Mucosa of descending colon (tissue), 3 donors: ENCODE measurements at places on chromosomes 6 and 20. TPM values are rescaled to one million over a fixed set of nuclear protein-coding genes. Genes with fewer than 3 reads are reported as not detected.

- DNase-seq, result no peak
Observed at GRCh38 chr6:17712576-17712975, 5.9 kb upstream of the NUP153 start.

DNA sequence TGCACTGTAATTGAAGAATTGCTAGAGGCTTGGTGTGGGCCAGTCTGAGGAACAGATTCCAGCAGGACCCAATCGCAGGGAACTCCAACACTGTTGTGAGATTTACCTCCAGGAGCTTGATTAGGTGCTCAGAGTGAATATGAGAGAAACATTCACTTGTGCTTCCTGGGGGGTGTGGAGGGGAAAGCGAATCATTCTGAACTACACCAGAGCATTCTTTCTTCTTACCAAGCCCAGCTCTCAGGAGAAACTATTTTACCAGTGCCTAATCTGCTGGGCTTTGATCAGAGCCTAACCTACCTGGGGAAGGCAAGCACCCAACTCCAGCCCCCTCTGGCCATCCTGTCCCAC is 7.4 kb upstream of the SIRPB1 start:
- no peak for DNase-seq

- no peak for DNase-seq
Observed at GRCh38 chr20:34791289-34792020, 34.0 kb downstream of the NCOA6 start.

DNA sequence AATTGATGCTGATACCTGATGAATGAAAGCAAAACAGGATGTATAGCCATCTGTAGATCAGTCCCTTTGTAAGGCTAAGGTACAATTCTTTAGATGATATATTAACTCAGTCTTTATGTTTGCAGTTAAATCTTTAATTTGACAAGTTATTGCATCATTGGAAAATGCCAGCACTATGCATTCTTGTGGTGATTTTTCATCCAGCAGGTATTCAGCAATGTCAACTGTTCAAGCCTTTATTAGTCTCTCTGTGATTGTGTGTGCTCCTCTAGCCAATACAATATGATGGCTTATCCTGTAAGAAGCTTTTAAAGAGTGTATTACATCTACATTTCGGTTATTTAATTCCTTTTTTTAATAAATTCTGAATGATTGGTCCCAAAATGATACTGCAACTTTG is 34.3 kb downstream of the HLA-DMB start:
- no peak for DNase-seq

DNA sequence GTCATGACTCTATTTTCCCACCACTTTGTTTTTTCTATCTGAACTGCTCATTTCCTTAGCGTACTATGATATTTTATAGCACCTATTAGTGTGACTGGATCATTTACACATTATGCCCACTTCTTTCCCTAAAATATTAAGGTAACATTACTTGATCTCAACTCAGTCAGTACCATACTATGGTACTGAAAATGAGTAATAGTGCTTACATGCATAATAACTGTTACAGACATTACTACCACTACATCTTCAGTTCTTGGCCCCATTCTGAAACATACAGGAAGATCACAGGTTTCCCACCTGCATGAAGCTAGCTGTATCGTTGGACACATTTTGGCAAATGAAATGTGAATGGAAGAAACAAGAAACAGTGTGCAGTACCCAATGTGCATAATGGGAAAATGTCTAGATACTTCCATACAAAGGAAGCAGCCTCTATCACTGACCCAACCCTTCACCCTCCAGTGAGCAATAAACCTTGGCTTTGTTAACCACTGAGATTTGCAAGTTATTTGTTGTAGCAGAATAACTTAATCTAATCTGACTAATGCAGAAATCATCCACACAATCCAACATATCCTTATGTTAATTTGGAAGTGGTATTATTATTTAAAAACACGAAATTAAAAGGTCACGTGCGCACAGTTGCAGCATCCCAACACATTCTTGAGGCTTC is 108.6 kb upstream of the DOK5 start:
- no peak for DNase-seq

DNA sequence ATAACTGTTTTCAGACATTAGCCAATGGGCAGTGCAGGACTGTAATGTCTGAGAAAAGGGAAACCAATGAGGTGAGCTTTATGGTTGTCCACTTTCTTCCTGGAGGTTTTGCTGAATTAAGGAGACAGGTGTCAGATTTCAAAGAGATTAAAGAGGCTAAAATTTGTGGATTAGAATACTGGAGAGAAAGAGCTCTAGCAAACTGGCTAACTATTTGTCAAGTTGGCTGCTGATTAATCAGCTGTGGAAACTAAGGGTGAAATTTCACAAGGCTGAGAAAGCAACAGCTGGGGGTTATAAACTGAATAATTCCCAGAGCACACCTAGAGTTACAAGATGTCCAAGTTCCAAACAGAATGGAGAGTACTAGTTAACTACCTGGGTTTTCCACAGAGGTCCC is 198.9 kb downstream of the TBC1D32 start:
- no peak for DNase-seq

GRCh38 chr20:20454850-20455627 is 87.1 kb downstream of the INSM1 start:
- DNase-seq, result no peak

DNA sequence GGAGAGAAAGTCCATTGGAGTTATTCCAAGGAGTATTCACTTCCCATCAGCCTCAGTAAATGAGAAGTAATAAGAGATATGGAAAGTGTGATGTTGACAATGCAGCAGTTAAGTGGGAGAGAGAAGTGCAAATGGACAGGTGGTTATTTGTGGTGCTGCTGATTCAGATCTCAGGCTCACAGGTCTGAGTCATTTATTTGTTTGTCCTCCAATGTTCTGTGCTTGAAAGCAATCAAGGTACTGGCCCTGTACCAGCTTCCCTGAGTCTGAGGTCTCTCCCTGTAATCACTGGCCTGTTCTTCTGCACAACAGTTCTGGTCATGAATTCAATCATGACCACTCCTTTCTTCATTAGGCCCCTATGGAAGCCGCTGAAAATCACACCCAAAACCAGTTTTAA is 827.7 kb downstream of the MAFB start:
- no peak for DNase-seq

- DNase-seq, result no peak
Observed at GRCh38 chr6:130211691-130212090, 11.1 kb downstream of the SAMD3 start.

- no peak for DNase-seq
Observed at GRCh38 chr6:168596344-168596743, 155.4 kb downstream of the SMOC2 start.

DNA sequence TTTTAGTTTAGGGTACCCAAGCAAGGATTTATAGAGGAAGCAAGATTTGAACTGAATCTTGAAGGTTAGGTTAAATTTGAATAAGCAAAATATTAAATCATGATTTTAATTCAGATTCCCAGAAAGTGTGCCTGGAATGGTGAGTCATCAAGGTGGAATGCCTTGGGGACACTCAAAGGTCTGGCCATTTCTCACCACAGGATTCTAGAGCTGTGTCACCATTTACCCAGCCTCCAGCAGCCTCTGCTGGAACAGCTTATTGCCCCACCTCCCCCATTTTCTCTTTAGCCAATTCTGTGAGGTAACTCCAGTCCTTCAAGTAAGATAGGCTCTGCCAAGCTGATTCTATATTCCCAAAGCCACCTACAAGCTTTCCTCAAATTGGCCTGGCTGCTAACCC is 181.4 kb downstream of the SIM1 start:
- DNase-seq, result no peak

DNA sequence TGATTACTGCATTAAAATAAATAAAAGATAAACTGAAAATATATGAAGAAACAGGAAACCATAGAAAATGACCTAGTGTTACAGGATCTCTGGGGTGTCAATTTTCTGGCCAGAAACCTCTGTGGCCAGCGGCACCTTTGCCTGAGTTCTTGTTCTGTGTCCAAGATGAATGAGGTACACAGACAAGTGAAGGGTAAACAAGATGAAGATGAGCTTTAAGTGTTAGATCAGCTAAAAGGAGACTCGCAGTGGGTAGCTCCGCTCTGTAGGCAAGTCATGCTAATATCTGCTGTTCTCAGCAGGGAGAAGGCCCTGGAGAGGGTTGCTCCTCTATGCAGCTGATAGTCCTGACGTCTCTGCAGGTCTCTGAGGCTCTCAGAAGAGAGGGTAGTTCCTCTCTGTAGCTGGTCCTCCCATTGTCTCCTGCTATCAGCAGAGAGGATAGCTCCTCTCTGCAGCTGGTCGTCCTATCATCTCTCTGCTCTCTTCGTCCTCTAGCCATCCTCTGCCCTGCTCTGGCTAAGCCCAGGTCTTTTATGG is 35.9 kb upstream of the TBC1D22B start:
- DNase-seq, result no peak

DNA sequence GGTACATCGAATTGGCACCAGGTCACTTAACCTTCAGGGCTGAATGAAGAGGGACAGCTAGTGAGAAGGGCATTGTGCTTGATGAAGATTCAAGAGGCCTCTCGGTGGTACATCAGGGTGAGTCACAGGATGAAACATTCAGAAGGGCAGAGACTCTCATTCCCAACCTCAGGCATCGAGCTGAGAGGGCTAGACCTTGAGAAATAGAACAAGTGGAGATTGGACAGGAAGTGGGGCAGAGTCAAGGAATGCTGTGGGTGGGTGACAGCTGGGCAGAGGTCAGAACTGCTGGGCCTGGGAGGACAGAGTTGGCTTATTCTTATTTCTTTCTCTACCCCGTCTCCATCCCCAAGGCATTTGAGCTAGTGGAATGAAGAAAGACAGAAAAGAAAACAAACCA is 126.0 kb downstream of the SCML4 start:
- DNase-seq, result no peak

- DNase-seq, result no peak
Observed at GRCh38 chr6:97304701-97305100, 21.7 kb upstream of the MMS22L start.

- DNase-seq, result no peak
Observed at GRCh38 chr20:35055445-35056276, 36.9 kb downstream of the TRPC4AP start.

- DNase-seq, result no peak
Observed at GRCh38 chr6:40293460-40294185, 293.5 kb downstream of the LRFN2 start.

DNA sequence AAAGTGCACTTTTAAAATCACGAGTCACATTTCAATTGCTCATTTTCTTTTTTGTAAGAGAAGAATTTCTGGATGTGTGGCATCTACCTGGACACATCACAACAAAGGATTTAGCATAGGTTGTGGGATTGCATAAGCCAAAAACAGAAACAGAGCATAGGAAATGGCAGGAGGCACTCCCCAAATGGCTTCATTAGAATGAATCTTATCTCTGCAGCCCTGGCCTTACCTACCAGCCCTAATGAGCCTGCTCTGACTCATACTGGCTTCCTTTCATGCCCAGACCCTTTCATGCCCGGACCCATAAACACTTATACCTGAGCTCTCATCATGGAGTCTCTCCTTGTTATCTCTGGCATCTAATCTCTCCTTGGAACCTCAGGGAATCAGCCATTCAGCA is 23.9 kb upstream of the SPTLC3 start:
- no peak for DNase-seq

- peak; percentile 37 for DNase-seq
Observed at GRCh38 chr6:148999929-149000468, 253.2 kb downstream of the UST start.

DNA sequence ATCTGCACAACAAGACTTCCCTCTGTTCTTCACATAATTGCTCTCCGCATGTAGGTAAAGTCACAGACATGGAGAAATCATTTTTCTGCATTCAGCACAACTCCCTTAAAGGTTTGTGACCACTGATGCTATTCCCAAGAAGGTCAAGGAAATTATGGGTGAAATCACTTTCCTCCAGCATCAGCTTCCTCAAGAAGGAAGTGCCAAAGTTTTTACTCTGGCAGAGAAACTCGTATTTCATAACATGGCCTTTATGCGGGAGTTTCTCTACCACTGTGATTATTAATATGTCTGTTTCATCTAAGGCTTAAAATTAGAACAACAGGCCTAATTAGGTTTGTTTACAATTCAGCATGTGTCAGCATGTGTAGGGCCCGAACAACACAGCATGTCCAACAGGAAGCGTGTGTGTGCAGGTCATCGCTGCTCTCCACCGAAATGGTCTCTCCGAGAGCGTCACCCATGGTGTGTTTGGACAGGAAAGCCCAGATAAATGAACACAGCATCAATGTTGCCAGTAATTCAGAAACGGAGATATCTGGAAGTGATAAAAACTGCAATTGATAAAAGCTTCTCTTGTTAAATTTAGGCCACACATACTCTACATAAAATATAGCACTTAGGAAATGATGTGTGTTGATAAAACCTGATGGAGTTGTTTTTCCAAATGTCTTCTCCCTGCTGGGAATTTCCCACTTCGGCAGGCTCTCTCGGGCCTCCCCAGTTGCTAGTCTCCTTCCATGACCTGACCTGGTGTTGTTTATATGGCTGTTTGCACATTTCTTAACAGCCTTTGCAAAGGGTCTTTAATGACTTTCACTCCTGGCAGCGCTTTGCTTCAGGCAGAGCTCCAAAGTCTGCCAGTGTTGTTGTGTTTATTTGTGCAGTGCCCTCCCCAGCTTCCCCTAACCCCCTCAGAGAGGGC is 265.1 kb upstream of the CEP162 start:
- DNase-seq, result no peak

- no peak for DNase-seq
Observed at GRCh38 chr20:12394786-12395185, 477.1 kb downstream of the BTBD3 start.

DNA sequence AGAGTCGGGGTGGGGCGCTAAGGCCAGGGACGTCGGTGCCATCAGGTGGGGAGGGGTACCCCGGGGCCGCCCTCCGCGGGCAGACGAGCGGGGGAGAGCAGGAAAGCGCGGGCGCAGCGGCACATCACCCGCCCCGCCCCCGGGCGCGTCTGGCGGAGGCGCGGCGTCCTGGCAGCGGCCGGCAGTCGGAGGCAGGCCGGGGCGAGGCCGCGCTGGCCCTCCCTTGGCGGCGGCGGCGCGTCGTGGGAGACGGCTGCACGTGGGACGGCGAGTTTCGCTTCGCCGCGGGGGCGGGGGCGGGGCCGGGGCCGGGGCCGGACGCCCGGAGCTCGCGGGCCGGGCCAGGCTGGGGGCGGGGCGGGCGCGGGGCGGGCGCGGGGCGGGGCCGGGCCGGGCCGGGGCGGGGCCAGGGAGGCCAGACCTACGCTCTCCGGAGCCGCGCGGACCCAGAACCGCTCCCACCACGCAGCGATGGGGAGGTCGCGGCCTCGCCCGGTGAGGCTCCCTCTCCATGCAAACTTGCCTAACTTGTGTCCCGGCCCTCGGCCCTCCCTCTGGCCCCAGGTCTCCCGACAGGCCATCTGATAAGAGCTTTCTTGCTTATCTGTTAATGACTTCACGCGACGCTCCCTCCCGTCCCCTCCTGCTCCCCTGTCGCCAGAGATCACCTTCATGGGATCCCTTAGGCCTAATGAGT is 12.5 kb downstream of the ITPR3 start:
- peak; percentile 90 for DNase-seq

Gene VTA1
- 44.9 TPM for total RNA-seq

Gene TRIM31
- 182 TPM for total RNA-seq

Gene MCM8
- total RNA-seq, result 7.8 TPM
